CD4-positive, alpha-beta T cell (primary cell): ENCODE measurements at places on chromosomes 4 and X.
A peak's percentile ranks its signal among the peaks of the same experiment; 100 is the strongest.

DNA sequence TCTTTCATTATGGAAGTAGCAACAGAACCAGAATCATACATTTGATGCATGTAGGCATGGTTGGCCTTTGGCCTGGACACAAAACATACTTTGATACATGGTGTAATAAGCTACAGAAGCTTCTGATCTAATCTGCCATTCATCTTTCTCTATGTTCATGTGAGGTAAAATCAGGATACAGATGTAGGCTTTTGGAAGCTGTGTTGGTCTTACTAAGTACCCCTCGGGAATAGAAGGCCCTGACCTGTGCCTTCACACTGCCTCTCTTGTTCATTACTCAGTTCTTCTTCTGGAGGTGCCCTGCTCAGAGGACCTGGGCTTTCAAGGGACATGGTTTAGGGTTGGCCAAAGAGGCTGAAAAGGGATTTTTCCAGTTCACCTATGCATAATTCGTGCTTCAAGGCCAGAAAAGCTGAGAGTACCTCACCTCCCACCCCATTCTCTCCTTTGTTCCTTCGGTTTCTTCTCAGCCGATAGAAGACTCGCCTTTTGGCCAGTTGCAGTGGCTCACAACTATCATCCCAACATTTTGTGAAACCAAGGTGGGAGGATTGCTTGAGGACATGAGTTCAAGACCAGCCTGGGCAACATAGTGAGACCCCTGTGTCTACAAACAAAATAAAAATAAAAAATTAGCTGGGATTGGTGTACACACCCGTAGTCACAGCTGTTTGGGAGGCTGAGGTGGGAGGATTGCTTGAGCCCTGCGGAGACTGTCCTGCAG lies 25.9 kb downstream of the SNX25 start:
- no peak for DNase-seq

DNA sequence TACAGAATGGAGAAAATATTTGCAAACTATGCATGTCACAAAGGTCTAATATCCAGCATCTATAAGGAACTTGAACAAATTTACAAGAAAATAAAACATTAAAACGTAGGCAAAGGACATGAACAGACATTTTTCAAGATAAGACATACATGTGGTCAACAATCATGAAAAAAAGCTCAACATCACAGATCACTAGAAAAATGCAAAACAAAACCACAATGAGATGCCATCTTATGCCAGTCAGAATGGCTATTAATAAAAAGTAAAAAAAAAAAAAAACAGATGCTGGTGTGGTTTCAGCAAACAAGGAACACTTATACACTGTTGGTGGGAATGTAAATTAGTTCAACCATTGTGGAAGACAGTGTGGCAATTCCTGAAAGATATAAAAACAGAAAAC lies 75.8 kb upstream of the IL13RA2 start:
- DNase-seq = no peak

GRCh38 chr4:85807247-85807950 lies 332.4 kb downstream of the ARHGAP24 start:
- DNase-seq = no peak

DNA sequence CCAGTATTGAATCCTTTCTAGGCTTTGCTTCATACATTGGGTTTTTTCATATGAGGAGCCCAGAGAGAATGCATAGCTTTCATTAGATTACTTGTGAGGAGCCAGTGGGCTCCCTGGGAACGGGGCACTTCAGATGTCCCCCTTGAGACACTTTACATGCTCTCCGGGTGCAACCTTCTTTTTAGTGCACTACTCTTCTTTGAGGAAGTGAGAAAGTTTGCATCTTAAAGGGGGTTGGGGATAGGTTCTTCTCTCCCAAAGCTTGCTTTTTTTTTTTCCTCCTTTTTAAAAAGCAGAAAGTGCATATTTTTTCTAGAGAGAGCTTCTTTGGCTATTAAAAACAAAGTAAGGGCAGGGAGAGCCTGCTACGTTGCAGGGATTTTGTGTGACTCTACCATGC lies 4.3 kb downstream of the HADH start:
- no peak for DNase-seq

GRCh38 chrX:21373637-21374162 lies 518 bp upstream of the CNKSR2 start:
- DNase-seq = peak; percentile 13

DNA sequence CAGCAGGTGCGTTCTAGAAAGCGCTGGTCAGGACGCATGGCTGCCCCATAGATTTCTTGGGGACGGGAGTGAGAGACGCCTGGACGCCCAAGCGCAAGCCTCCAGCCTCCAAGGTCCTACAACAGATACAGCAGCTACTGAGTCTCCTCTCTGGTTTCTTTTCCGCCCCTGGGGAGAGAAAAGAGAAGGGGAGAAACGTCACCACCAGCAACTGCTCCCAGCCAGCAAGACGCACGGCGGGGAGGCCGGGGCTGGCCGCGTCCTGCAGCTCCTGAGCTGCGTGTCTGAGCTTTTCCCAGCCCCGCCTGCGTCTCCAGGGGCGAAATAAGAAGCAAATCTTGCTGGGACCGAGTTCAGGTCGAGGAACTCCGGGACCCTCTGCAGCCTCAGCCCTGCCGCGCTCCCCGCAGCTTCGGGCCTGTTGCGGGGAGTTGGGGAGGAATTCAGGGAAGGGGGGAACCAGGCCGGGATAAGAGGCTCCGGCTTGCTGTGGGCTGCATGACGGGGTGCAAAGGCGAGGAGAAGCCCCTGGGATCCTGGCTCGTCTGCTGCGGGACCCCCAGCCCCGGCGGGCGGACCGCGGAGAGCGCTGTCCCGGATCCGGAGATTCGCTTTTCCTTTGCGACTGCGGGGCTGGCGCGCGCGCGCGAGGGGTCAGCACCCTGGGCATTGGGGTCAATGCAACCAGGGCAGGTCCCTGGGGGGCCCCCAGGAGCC lies 6.8 kb upstream of the SHOX start:
- no peak for DNase-seq

GRCh38 chr4:125677665-125678307 lies 363.0 kb downstream of the FAT4 start:
- no peak for DNase-seq

GRCh38 chrX:18995221-18995620 lies 11.3 kb upstream of the PHKA2 start:
- no peak for DNase-seq

- no peak for DNase-seq
These were observed 9.6 kb downstream of the PPP3CA start for GRCh38 chr4:101337688-101338087.

GRCh38 chrX:105526431-105526830 lies 295.9 kb upstream of the NRK start:
- DNase-seq = no peak

- no peak for DNase-seq
These were observed 45.9 kb upstream of the WDR1 start for GRCh38 chr4:10162341-10163000.

GRCh38 chr4:42489095-42489494 lies 91.8 kb downstream of the SHISA3 start:
- DNase-seq = no peak

- DNase-seq = no peak
These were observed 9.9 kb downstream of the CPE start for GRCh38 chr4:165388756-165389155.

DNA sequence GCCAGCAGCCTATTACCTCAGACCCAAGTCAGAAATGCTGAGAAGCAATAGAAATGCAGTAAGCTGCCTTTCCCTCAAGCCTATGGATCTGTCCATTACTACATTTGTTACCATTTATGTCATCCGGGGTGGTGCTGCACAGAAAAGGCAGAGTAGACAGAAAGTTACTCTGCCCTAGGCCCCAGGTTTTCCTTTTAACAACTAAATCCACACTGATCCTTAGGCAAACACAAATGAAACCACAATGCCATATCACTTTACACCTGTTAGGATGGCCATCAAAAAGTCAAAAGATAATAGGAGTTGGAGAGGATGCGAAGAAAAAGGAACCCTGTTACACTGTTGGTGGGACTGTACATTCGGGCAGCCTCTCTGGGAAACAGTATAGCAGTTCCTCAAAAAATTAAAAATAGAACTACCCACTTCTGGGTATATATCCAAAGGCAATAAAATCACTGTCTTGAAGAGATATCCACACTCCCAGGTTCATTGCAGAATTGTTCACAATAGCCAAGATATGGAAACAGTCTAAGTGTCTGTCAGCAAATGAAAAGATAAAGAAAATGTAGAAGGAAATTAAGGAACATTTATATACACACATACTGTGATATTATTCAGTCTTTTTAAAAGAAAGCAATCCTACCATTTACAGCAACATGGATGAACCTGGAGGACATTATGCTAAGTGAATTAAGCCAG lies 186.3 kb downstream of the NWD2 start:
- DNase-seq = no peak

GRCh38 chrX:16848541-16848940 lies 21.6 kb downstream of the RBBP7 start:
- no peak for DNase-seq
